ENCODE measurements at places on chromosomes 11 and 22.

- no peak for DNase-seq
Measured at GRCh38 chr11:24628224-24628776, 131.4 kb downstream of the LUZP2 start.

DNA sequence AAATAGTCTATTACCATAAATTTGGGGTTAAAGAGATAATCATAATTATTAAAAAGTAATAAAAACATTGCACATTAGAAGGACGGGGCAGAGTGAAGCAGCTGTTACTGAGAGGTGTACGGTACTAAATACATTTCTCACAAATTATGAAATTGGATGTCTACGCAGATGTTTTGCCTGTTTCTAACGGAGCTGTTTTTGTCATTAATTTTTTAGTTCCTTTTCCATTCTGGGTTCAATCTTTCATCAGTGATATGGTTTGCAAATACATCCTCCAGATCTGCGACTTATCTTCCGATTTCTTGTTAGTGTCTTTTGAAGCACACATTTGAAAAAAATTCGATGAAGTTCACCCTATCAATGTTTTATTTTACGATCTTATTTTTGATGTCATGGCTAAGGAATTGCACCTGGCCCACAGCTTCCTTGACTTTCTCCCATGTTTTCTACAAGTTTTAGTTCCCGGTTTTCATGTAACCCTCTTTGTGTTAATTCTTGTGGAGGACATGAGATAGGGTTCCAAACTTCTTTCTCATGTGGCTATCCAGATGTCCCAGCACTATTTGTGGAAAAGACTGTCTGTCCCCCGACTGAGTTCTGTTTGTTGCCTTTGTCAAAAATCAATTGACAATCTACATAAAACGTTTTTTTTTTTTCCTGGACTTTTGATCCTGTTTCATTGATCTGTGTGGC lies 21.3 kb upstream of the KRTAP5-6 start:
- DNase-seq: no peak

DNA sequence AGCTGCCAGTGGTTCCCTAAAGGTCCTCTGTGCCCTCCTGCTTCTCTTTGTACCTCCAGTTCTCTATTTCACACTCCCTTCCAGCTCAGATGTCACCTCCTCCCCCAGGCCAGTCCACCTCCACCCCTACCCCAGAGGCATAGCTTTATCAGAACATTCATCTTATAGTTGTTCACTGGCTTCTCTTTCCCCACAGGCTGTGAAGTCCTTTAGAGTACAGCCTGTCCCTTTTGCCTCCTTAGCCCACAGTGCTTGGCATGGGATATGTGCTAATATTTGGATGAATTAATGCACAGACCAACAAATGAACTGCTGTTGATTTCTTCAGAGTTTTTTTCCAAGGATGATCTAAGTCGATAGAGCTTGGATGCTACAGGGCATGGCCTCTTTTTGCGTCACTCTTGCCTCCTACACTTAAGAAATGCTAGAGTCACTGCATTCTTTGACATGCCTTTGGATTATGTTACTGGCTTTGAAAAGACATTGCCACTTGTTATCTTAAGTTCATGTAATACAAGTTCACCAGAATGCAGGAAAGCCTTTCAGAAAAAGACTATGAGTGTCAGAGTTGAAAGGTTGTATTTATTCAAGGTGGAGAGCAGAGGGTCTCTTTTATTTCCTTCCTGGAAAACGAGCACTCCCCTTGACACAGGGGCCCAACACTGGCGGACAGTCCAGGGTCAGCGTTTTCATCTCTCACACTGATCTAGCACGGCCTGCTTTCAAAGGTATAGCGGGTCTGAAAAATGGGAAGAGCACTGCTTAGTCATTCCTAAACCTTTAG lies 75.7 kb downstream of the PISD start:
- no peak for DNase-seq

DNA sequence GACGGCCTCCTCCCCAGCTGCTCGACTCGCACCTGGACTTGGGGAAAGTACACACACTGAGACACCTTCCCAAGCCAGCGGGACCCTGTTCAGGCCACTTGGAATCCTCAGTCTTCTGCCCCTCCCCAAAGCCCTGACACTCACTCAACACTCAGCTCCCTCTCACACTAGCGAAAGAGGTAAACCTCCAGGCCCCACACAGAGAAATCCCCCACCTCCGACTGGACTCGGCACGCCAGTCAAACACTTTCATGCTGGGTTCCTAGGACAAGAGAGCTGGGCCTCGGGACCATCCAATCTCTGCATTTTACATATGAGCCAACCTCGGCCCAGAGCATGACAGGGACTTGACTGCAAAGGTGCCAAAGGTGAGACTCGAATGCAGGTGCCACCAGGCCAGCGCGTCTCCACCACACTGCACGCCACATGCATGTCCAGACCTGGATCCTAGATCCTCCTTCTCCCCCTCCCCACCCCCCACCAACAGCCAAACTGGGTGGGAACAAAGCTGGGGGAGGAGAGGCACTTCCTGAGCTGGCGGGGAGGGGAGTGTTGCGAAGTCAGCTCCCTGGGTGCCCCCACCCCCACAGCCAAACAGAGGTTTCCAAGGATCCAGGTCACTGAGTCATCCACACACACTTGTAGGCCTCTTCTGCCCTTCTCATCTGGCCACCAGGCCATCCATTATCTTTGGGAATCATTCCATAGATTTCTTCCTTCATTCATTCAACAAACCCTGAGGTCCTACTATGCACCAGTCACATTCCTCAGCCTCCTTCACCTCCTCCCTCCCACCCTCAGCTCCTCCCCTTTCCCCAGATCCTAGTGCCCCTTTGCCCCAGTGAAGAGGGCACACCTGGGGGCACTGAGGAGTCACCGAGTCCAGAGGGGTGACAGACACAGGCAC lies 10.7 kb upstream of the CD5 start:
- DNase-seq: peak; percentile 37

DNA sequence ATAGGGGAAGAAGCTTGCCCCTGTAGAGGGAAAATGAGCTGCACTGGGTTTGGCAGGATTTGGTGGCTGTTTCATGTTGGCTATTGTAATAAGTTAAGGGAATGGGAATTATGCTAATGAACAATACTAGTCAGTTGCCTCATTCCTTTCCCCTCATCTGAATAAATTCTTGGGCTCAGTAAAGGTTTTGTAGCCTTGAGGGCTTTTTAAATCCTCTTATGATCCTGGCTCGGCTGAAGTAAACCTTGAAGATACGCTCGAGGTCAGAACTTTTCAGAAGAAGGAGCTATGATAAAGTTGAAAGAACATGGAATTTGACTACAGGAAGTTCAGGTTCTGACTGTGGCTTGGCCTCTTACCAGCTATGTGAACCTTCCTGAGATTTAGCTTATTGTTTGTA lies 448.7 kb downstream of the RAB38 start:
- no peak for DNase-seq

GRCh38 chr11:129277198-129277843 lies 85.2 kb upstream of the ARHGAP32 start:
- no peak for DNase-seq

DNA sequence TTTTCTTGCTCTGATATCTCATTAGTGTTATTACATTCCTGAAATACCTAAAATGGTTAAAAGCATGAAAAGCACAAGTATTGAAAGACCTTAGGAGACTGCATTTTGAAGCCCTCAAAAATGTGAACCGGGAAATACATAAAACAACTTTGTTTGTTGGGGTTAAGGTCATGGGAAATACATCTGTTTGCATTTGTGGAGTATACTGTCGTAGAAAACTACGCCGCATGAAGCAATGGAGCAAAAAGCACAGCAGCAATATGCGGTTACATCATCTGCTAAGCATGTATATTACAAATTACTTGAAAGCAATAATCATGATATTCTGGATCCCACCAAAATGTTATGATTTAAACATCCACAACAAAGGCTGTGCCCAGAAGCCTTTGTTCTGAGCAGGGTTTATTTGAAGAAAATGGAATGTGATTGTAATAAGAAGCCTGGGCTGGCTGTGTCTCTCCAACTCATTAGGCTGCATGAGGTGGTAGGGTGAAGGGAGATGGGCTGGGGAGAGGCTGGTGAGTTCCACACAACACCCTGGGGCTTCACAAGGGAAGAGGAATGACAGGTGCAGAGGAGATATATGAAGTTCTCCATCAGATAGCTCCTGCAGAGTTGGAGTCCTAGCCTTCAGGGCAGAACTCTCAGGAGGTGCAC lies 64.7 kb upstream of the LIN7C start:
- DNase-seq: no peak

DNA sequence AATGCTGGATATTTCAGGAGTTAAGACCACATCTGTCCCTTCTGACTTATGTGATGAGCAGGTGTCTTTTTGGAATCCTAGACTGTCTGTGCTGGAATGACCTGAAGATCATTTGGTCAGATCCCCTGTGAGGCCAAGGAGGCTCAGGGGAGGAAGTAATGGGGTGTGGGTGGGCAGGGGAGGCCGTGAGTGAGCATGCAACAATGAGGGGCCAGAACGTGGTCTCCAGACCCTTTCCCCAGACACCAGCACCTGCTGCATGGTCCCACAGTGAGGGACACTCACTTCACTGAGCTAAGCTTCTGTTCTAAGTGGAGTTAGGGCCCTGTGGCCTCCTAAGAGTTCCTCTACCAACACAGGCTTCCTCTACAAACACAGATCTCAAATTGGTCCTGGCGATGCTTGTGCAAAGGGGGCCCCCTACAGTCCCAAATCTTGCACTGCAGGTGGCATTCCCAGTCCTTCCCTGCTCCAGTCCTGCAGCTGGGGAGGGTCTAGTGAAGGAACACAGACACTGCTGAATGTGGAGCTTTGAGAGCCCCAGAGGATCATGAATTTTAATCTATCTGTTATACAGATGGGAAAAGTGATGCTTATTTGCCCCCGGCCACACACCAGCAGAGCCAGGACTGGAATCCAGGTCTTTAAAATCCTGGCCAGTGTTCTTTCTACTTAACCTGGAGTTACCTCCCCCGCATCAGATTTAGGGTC lies 7.4 kb downstream of the USP2 start:
- peak; percentile 29 for DNase-seq

- no peak for DNase-seq
Measured at GRCh38 chr22:46303347-46303965, 6.8 kb downstream of the GTSE1 start.

DNA sequence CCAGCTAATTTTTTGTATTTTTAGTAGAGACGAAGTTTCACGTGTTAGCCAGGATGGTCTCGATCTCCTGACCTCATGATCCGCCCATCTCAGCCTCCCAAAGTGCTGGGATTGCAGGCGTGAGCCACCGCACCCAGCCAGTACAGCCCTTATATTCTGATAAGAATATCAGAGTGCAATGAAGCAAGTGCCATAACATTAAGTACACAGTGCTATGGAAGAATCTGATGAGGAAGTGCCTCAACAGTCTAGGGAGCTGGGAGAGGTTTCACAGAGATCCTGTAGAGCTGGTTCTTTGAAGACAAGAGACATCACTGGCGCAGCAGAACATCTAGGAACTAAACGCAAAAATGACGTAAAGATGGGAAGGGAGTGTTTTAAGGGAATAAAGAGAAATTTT lies 2.1 kb downstream of the RTCB start:
- DNase-seq: no peak

GRCh38 chr11:1521382-1522080 lies 35.0 kb upstream of the MOB2 start:
- DNase-seq: no peak

- no peak for DNase-seq
Measured at GRCh38 chr11:86673872-86674750, 1.7 kb upstream of the ME3 start.

- no peak for DNase-seq
Measured at GRCh38 chr11:121767433-121767832, 314.7 kb upstream of the SORL1-AS1 start.

GRCh38 chr22:37256075-37256726 lies 12.1 kb upstream of the RAC2 start:
- DNase-seq: no peak

Data from central memory CD4-positive, alpha-beta T cell (primary cell).